Stimulated activated CD4-positive, alpha-beta T cell treated with anti-CD3 and anti-CD28 coated beads, Interleukin-4, amount 100 ng/mL, for 24 hours (primary cell): ENCODE measurements at places on chromosomes 7 and 10.

GRCh38 chr10:93612311-93612710 lies at the start of gene PDE6C:
Gene PDE6C, plus strand, starts transcription at chr10:93612537. Its CDS starts 189 bp downstream, at chr10:93612726.
- no peak for DNase-seq

DNA sequence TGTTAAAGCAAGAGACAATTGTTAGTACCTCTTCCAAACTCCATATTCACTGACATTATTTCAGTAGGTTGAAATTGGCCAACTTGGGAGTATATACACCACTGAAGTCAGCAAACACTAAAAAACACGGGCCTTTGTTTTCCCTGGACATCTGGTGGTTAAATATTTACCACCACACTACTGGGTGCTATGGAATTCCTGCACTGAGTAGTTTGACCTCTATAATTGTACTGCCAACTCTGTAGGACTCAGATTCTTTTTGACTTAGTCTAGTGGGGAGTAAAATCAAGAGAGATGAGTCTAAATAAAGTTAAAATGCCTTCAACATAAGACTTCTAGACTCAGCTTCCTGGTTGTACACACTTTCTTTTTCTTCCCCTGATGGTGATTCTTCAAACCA lies 41.3 kb upstream of the TES start:
- no peak for DNase-seq

GRCh38 chr7:3158341-3158760 lies 114.7 kb upstream of the CARD11 start:
- no peak for DNase-seq

DNA sequence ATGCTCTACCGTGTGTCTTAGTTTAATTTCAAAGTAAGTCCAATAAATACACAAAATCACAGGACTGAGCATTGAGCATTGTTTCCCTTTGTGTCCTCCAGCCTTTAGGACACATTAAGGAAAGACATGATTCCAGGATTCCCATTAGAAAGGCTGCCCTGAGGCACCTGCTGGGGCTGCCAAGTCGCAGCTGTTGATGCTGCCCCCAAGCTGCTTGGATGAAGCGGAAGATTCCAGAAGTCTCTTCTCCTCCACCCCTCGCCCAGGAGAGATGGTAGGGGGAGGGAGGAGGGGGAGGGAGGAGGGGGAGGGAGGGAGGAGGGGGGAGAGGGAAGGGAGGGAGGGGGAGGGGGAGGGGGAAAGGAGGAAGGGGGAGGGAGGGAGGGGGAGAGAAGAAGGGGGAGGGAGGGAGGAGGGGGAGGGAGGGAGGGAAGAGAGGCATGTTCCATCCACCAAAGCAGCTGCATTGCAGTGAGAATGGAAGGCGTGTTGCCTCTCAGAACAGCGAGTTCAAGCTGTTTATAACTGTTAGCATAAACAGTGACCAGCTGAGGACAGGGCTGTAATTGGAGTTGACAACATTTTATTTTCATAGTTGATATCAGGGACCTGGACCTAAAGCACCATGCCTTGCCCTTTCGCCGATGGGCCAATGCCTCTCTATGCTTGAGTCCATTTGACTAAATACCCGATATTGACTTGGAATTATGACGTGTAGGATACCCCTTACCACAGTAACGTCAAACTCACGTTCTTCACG lies 67.3 kb downstream of the DIP2C start:
- no peak for DNase-seq

- DNase-seq = no peak
Measured at GRCh38 chr7:137992550-137993394, 9.1 kb downstream of the CREB3L2 start.

DNA sequence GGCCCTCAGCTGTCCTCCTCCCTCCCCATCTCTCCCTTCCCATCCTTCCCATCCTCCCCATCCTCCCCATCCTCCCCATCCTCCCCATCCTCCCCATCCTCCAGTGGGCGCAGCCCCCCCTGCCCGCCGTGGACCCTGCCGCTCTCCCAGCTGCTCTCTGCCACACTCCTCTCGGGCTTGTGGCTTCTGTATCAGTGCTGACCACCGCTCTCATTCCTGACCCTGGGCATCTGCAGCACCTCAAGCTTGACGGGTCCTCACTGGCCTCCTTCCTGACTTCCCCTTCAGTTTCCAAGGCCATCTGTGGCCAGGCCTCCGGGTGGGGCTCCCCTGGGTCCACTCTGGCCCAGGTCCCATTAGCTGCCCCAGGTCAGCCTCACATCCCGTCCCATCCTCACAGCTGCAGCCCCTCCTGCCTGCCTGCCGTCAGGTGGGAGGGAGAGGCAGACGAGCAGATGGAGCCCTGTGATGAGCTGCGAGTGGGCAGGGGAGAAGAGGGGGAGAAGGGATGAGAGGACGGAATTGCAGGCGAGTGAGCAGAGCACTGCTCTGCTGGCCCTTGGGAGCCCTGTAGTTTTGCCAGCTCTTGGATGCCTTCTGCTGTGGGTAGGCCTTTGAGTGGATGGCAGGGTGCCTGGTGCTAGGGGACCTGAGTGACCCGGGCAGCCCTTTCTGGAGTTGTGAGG lies 35.7 kb downstream of the LHPP start:
- no peak for DNase-seq
